ENCODE measurements at places on chromosomes 16 and 17.
A peak's percentile ranks its signal among the peaks of the same experiment; 100 is the strongest.

GRCh38 chr16:9869776-9870175, 312.5 kb downstream of the GRIN2A start:
- DNase-seq, result no peak

DNA sequence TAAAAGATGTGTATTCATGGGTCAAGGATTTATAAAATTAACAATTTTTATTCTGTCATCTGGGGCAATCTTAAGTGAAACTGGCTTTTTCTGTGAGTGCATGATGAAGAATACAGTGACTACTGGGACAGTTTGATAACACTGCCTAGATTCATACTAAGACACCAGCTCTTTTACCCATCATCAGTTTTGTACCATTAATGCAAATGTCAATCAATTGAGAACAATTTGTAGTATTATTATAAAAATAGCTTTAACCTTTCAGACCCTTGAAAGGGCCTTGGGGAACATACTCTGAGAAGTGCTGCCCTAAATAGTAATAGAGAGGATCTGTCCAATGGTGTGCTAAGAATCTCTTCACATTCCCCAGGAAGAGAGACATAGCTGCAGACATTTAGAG, 45.4 kb upstream of the PSMD11 start:
- no peak for DNase-seq

DNA sequence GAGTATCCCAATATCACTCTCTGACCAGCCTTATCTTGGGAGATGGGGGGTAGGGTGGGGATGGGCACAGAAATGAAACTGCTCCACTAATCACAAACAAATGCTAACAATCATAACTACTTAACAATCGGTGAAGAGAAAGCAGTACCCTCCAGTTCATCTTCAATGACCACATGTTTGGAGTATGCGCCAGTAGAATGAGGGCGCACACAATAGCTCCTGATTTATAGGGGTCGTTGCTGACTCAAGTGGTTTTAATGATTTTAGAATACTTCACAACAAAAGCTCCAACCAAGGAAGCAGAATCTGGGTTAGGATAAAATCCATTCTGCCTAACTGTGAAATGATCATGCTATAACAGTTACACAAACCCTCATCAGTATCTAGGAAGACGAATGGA, 184.4 kb downstream of the AATF start:
- no peak for DNase-seq

GRCh38 chr16:87924041-87924810, 12.1 kb downstream of the CA5A start:
- DNase-seq, result no peak

- no peak for DNase-seq
Observed at GRCh38 chr16:14579266-14579665, 50.8 kb downstream of the PARN start.

GRCh38 chr17:73657473-73658116, 13.3 kb upstream of the SDK2 start:
- peak; percentile 69 for DNase-seq

- no peak for DNase-seq
Observed at GRCh38 chr16:10485159-10485558, 95.2 kb downstream of the EMP2 start.

- no peak for DNase-seq
Observed at GRCh38 chr16:80606221-80606766, 65.5 kb downstream of the DYNLRB2 start.

- peak; percentile 28 for DNase-seq
Observed at GRCh38 chr17:19024101-19025078, 19.8 kb upstream of the FAM83G start.

- no peak for DNase-seq
Observed at GRCh38 chr17:75109046-75109406, 743 bp upstream of the ARMC7 start.
